ENCODE measurements at places on chromosomes 6 and 20.
A peak's percentile ranks its signal among the peaks of the same experiment; 100 is the strongest.

DNA sequence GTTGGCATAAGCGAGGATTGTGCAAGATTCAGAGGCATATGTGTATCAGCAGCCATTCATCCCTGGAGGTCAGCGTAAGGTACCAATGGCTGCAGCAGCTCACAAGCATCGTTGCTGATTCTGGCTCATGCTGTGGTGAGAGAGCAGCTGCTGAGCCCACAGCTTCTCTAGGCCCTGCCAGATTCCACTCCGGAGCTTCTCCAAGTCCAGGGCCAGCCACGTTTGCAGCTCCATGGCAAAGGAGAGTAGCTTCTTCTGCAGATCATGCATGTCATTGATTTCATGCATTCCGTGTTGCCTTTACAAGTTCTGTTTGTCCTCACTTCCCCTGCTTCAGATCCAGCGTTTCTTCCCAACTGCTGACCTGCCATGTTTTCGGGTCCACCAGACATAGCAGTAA lies 474.8 kb upstream of the ID4 start:
- no peak for DNase-seq

GRCh38 chr20:5078399-5078958 lies 41.3 kb downstream of the PCNA start:
- DNase-seq = peak; percentile 52

DNA sequence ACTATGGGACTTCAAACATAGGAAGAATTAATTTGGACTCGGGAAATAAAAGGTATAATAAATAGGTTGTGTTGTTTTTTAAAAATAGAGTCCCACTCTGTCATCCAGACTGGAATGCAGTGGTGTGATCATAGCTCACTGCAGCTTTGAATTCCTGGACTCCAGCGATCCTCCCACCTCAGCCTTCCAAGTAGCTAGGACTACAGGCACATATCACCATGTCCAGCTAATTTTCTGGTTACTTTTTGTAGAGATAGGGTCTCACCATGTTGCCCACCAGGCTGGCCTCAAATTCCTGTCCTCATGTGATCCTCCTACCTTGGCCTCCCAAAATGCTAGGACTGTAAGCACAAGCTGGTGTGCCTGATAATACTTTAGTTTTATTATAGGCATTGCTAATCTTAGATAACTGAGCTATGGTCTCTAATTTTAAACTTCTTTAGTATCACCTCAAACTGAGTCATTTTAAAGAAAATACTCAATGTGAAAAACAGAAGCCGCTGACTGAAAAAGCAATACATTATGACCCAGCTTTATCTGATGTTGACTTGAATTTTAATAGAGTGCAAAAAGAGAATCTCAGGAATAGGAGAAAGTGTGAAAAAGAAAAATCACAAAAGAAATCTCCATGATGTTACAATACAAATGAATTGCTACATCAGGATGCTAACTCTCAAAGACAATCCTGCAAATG lies 251.0 kb downstream of the RNGTT start:
- no peak for DNase-seq

- peak; percentile 32 for DNase-seq
Observed at GRCh38 chr6:45421709-45422502, 44.2 kb upstream of the SUPT3H start.

- DNase-seq = peak; percentile 61
Observed at GRCh38 chr20:18496740-18497592, at the start of gene RBBP9. Gene RBBP9, minus strand, starts transcription at chr20:18497225. Its CDS starts 58 bp downstream, at chr20:18497167.

DNA sequence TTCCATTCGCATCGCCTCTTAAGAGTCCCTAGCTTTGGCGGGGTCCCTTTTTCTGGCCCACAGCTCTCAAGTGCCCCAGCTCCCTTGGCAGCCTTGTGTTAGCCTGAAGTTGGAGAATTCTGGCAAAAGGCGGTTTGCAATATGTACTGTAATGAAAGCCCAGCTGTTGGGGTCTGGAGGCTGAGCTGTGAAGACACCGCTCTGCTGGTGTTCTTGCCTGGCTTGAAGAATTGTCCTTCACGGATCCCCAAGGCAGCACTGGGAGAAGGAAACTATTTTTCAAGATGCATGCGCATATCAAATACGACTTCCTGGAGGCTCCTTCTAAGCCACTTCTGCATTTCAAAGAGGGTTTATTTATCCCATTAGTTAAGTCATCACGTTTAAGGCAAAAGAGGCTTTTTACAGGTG lies 21.4 kb upstream of the CITED2 start:
- no peak for DNase-seq

DNA sequence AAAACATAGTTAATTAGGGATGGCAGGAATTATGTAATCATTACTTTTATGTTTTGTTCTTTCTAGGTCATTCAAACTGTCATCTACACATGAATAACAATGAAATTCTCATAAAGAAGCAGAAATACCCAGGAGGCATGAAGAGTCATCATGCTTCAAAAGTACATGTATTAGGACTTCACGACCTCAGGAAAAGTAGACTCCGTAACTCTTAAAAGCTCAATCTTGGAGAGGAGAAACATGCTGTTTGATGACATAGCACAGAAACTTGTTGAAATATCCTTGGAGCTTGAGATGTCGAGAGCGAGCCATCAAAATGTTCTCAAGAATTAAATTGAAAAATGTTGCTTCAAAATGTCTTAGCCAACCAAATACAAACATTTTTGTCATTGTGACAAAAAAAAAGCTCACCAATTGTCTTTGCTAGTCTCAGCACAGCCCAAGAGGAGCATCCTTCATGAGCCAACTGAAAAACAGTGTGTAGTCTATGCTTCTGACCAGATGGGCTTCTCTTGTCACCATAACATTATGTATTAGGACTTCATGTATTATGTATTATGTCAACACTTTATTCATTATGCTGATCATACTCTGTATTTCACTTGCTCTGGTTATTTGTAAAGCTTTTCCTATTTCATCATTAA lies 28.2 kb upstream of the ANKEF1 start:
- DNase-seq = no peak

DNA sequence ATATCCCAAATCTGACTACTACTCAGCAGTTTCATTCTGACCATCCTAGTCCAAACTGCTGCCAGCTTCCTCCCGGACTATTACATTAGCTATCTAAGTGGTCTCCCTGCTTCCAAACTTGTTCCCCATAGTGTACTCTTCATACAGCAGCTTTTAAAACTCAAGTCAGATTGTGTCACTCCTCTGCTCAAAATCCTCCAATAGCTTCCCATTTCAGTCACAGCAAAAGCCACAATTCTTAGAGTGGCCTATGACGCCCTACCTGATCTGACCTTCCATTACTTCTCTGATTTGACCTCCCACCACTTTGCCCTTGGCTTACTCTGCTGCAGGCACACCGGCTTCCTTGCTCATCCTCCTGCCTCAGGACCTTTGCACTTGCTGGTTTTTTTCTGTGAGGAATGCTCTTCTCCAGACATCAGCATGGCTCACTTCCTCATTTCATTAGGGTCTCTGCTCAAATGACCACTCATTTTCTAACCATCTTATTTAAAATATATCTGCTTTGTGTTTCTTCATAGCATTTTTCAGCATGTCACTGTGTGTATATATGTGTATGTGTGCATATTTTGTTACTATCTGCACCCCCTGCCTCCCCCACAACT lies 111.1 kb upstream of the DTNBP1 start:
- no peak for DNase-seq

DNA sequence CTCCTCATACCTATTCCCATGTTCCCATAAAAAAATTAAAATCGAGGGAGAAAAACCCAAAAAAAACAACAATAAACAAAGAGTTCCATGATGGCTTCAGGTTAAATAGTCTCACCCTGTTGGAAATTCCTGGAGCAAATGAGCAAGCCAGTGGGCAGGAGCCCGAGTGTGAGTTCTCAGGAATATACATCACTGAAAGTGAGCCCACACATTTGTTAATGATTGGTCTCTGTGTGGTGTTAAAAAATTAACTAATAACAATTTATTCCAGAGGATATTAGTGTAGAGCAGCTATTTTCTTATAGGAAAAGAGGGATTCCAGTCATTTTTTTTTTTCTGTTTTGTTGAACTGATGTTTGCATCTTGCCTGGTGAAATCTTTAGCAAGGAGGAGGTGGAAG lies 12.9 kb downstream of the PHACTR3 start:
- DNase-seq = no peak

- no peak for DNase-seq
Observed at GRCh38 chr6:14645841-14646240, 528.3 kb downstream of the CD83 start.

- no peak for DNase-seq
Observed at GRCh38 chr6:89887452-89888137, 6.7 kb upstream of the GJA10 start.

DNA sequence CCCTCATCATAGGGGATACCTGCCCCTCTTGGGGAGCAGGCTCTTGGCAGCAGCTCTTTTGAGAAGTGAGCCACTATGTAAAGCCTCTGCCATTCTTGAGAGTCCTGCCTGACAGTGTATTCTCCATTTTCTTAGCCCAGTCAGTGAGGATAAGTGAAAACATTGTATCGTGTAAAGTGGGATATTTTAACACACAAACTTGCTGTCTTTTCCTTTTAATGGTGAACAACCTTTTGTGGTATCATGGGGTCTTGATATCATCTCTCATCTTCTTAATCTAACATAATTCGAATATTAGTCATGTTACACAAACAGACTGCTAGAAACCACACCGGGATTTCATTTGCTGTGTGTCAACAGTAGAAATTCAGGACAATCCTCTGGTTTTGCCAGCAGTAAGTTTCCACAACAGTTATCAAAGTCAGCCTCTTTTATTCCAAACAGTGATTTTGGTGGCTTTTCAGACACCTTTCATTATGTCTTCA lies 136.2 kb downstream of the HIVEP1 start:
- DNase-seq = no peak

DNA sequence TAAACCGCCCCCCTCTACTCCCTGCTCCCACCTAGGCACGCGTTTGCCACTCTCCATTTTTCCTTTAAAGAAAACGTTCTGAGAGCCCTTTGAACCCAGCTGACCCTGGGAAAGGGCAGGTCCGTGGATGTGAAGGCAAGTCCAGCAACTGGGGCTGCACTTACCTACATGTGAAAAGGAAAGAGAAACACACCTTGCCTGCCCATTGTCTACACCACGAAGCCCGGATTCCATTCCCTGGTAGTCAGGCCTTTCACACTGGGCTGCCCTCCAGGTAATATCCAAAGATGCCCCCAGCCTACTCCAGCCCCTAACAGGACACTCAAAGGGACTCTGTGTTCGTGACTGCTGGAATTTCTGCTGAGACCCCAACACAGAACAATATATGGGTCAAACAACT lies 94.4 kb downstream of the CD83 start:
- no peak for DNase-seq

- no peak for DNase-seq
Observed at GRCh38 chr6:20688710-20689500, 154.6 kb downstream of the CDKAL1 start.

- DNase-seq = no peak
Observed at GRCh38 chr20:33658510-33658909, 3.6 kb upstream of the C20orf144 start.

DNA sequence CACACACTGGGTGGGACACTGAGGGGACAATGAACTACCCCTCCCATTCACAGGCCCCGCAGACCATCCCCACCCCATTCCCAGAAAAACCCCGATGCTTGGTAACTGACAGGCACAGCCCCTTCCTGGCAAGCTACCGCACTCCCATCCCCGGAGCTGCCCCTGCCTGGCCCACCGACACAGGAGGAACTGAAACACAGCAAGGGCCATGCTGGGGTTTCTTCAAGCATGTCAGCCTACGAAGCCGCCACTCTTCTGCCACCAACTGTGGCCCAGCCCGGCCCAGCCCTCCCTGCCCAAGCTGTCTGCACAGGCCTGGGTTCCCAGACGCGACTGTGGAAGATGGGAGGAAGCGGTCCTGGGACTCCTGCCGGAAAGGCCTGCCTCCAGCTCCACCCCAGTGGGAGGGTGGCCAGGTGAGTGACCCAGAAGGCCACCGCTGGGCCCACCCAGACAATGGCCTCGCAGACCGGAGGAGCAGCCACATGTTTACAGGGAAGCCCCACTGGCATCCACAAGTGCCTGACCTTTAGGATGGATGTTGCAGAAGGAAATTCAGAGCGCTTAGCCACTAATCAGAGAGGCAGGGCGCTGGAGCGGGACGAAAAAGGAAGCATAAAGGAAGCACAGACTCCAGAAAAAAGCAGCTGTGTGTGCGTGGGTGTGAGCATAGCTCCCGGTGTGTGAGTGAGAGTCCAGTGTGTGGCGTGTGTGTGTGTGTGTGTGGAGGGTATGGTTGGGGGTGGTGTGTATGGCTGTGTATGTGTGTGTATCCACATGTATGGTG lies 91.6 kb downstream of the PRND start:
- peak; percentile 19 for DNase-seq

GRCh38 chr6:28496099-28496779 lies 19.4 kb downstream of the GPX6 start:
- DNase-seq = no peak

- DNase-seq = no peak
Observed at GRCh38 chr20:14193443-14193842, 144.0 kb downstream of the FLRT3 start.

DNA sequence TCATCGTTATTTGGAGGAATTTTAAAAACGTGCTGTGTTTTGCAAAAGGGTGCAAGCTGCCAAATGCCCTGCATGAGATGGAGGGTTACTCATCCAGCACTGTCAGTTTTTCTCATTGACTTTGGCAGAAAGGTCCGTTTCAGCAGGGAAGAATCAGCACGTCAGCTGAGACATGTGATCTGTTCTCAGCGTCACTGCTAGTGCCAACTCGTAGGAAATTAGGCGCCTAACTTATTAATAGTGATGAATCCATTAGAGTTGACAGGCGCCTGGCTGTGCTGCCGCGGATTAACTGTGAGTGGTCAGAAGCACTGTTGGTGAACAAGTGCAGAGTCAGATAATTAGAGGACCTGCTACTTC lies 175.5 kb upstream of the FOXQ1 start:
- DNase-seq = no peak

- DNase-seq = no peak
Observed at GRCh38 chr20:5608104-5608441, 142.1 kb upstream of the SHLD1 start.

GRCh38 chr20:35551503-35551902 lies 9.6 kb downstream of the ERGIC3 start:
- no peak for DNase-seq
